ENCODE measurements at places on chromosomes 13 and 19.
A peak's percentile ranks its signal among the peaks of the same experiment; 100 is the strongest.

GRCh38 chr13:100547791-100548201, 40.8 kb downstream of the GGACT start:
- no peak for DNase-seq

DNA sequence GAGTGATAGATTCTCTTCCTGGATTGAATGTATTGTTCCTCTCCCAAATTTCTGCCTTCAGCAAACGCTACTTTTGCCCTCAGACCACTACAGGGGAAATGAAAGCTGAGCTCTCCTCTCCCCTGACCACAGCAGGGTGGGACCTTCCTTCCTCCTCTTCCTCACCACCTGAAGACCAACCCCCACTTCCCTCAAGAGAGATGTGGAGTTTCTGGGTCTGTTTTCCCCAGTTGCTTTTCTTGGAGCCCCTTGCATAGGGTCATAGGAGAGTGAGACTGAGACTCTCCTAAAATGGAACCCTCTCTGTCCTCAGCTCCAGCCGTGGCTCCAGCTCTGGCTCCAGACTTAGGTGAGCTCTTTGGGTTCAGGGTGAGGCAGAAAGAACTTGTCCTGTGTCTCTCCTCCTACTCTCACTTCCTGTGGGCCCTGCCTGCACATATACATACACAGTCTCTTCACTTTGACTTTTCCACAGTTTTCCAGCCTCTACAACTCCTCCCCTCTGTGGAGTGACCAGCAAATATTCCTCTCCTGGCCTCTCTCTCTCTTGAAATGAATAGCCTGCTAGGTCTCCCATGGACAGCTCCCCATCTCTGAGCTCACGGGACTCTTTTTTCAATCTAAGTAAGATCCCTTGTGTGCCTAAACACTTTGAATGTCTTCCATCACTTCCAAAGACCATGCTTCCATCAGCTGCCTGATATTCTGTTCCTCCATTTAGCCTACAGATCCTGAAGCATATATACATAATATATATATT, 19.2 kb upstream of the ZNF175 start:
- no peak for DNase-seq

GRCh38 chr13:94515374-94515773, 35.9 kb upstream of the DCT start:
- DNase-seq = no peak

GRCh38 chr19:51660975-51661600, 14.5 kb upstream of the SIGLEC14 start:
- peak; percentile 47 for DNase-seq

DNA sequence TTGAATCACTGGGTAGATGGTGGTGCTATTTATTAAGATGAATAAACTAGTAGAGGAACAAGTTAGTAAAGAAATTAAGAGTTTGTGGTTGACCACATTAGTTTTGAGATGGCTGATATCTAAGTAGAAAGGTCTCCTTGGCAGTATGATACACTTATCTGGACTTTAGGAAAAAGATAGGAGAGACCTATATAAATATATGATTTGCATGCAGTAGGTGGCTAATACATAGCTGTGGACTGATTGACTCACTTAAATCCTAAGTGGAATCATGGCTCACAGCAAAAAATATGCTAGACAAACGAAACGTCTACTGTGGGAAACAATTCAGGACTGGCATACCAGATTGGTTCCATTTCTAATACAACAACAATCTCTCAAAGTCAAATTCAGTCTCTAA, 92.0 kb downstream of the CAB39L start:
- no peak for DNase-seq

All from T-helper 2 cell treated with Interferon-gamma antibody and Interleukin-4, amounts not matched to agents 5 μg/mL and 100 μg/mL, for 36 hours (primary cell).